ENCODE measurements at places on chromosomes 5 and 9.

GRCh38 chr5:135451581-135452320 lies 400 bp downstream of the TIFAB start:
- DNase-seq: peak; percentile 8

DNA sequence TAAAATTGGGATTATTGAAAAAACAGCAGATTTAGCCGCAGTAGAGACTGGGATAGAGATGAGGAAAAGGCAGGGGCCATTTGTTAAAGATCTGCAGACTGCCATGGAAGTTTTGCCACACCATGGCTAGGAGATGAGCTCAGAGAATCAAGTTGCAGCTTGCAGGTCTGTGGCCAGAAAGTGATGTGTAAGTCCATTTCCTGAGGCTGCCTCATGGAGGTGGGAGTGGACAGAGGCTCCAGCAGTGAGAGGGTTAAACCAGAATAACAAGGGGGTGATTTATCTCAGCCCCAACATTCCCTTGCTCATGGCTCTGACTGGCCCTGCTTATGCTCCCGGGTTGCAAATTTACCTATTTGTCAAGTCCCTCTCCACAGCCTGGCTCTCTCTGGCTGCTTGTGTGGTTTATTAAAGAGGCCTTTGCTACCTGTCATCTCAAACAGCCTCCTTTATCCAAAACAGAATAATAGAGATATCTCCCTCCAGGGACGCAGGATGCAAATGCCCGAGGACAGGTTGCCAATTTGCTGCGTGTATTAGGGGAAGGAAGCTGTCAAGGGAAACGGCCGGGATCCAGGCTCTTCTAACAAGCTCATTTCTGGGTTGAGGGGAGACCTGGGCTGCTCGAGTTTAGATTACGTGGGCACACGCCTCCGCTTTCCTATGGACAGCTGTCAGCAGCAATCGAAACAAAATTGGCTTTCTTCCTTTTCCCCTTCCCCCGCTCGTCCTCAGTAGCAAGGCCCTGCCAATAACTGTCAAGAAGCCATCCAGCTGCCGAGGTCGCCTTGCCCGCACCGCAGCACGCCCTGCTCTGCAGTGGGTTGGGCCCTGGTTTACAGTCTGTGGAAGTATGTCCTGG lies 72.8 kb upstream of the PITX1 start:
- peak; percentile 51 for DNase-seq

DNA sequence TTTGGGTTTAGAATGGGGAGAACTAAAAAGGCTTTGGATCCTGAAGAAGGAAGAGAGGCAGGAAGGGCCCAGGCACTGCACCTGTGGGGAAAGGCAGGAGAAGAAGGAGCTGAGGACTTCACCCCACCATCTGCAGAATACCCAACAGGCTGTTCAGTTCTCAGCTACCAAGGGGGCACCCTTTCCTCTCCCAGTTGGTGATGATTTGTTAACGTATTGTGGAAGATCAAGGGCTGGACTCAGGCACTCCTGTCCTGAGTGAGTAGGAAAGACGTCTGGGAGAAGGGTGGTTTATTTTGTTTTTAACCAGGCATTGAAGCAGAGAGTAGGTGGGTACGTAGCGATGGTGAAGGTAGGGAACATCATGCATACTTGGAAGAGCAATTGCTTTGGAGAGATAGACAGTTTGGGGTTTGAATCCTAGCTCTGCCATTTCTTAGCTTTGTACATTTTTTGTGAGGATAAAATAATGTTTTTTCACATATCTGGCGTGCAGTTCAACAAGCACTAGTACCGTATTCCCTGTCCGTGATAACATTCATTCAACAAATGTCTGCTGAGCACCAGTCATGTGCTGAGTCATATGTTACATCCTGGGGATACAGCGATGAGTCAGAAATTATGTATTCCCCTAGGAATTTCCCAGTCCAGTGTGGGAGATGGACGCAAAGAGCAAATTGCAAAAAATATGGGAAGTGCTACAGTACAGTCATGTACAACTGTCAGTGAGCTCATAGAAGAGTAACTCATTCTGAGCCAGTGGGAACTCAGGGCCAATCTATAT lies 2.1 kb downstream of the MSANTD3 start:
- no peak for DNase-seq

- no peak for DNase-seq
Measured at GRCh38 chr5:5320062-5320805, 102.2 kb upstream of the ICE1 start.

GRCh38 chr5:58466939-58467338 lies 7.1 kb upstream of the PLK2 start:
- DNase-seq: no peak
